RWPE1 (cell line): ENCODE measurements at places on chromosomes 1 and 21.
A peak's percentile ranks its signal among the peaks of the same experiment; 100 is the strongest.

DNA sequence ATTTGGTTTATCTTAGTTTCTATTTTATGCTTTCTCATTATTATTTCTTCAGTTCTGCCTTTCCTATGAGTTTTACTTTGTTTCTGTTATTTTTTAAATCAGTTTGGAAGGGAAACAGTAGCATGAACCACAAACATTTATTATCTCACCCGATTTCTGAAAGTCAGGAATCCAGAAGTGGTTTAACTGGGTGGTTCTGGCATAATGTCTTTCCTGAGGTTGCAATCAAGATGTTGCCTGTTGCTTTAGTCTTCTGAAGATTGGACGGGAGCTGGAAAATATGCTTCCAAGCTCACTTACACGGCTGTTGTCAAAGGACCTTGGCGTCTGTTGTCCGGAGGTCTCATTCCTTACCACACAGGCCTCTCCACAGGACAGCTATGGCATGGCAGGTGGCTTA, 50.4 kb downstream of the SNRPE start:
- DNase-seq, result no peak

- peak; percentile 69 for DNase-seq
These were observed at the start of gene ZBTB8A for GRCh38 chr1:32538887-32539583. TSS of gene ZBTB8A (plus strand) at chr1:32539427. CDS start at chr1:32592932, 53,505 bp downstream.

DNA sequence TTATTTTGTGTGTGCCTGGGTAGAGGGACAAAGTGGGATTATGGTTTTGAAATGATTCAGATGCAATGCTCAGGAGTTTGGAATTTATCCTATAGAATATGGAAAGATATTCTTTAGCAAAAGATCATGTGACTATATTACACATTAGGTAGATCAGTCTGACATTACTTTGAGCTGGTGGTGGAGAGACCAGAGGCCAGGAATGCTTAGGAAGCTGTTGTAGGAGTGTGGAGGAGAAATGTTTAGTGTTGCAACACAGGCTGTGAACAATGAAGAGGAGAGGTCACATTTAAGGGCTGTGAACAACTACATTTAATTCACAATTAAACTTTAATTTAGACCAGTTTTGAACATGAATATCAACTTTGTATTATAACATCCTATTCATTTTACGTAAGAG, 45.3 kb upstream of the PODN start:
- DNase-seq, result no peak

GRCh38 chr1:71719330-71719729, 563.0 kb downstream of the NEGR1 start:
- DNase-seq, result no peak

GRCh38 chr1:79575424-79575823, 568.9 kb upstream of the ADGRL4 start:
- DNase-seq, result no peak

- DNase-seq, result no peak
These were observed 567.5 kb downstream of the PLA2G4A start for GRCh38 chr1:187396226-187396625.

GRCh38 chr1:42639116-42639515, 19.1 kb upstream of the PPIH start:
- no peak for DNase-seq

DNA sequence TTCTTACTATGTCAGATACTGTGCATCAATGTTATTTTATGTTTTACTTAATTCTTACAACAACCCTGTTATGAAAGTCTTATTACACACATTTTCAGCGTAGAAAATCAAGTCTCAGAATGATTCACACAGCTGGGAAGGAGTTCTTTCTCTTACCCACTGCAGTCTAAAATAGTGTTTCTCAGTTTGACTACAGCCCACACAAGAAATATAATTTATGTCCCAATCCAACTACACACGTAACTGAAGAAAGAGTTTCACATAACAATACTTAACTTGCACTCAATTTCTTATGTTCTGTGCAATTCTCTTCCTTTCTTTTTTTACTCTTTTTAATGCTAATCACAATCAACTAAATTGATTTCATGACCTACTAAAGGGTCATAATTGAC, 252.8 kb upstream of the ADGRL2 start:
- DNase-seq, result no peak

- no peak for DNase-seq
These were observed 33.4 kb downstream of the NUCKS1 start for GRCh38 chr1:205716371-205717132.

DNA sequence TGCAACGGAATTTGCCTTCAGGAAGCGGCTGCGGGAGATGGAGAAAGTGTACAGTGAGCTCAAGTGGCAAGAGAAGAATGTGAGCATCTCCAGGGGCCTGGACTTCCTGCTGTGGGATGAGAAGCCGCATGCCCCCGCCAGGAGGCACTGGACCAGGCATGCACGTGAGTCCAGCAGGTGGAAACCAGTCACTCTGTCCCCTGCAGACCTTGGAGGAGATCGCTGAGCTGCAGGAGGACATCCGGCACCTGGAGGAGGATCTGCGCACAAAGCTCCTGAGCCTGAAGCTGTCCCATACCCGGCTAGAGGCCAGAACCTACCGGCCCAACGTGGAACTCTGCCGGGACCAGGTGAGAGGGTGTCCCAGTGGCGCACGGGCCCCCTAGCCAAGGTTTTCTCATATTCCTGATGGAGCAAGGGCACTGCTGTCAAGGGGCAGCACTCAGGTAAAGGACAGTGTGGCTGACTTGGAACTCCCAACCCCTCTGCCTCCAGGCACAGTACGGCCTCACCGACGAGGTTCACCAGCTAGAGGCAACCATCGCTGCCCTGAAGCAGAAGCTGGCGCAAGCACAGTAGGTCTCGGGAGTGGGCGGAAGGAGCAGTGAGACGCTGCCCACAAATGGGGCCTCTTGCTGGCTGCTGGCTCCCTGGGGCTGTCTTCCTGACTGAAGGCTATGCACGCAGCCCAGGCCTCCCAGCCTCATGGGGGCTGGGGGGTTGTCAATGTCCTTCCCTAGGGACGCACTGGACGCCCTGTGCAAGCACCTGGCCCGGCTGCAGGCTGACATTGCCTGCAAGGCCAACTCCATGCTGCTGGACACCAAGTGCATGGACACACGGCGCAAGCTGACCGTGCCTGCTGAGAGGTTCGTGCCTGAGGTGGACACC, 1.2 kb upstream of the ADPRS start:
- no peak for DNase-seq

- DNase-seq, result no peak
These were observed at the start of gene SPRTN for GRCh38 chr1:231338270-231339128. TSS of gene SPRTN (plus strand) at chr1:231338293. CDS start at chr1:231338384, 91 bp downstream.

GRCh38 chr1:59176471-59176870, 120.4 kb upstream of the FGGY start:
- no peak for DNase-seq

DNA sequence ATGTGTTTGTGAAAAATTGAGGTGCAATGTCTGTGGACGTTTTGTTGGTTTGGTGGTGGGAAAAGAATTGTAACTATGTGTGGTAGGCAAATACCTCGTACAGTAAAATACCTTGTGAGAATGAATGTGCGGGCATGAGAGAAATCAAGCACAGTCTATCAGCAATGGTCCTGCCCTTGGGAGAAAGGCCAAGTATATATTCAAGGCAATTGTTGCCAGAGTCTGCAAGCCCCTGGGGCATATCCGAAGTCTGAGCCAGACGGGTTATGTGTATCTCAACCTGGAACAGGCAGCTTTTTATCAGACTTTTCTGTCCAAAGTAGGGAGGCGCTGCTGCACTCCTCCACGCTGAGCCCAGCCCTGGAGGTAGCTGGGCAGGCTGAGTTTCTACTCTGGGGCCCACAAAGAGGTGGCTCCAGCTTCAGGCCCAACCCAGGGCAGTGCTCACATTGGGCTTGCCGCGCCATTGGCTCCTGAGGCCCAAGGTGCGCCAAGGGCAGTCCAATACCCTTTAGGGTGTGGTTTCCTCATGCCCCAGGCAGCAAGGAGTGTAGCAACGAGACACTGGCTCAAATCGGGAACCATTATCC, 9.4 kb upstream of the GNL2 start:
- no peak for DNase-seq

GRCh38 chr1:84406346-84406861, 8.1 kb downstream of the DNASE2B start:
- peak; percentile 58 for DNase-seq

DNA sequence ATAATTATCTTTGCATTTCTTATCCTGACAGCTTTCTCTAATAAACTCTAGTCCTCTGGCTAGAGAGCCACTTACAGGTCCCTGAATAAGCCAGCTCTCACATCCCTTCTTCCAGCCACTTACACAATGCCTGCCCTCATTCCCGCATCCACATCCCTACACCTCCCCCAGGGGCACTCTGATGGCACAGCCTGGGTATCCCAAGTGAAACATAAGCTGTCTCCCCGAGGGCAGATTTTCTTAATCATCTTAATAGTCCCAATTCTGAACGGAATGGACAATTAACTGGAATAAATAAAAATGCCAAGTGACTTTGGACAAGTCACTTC, 4.9 kb downstream of the RHOC start:
- DNase-seq, result no peak

- no peak for DNase-seq
These were observed 717 bp upstream of the BATF3 start for GRCh38 chr1:212700223-212700891.
